Left cardiac atrium (tissue), 4 donors: ENCODE measurements at places on chromosomes 4 and X. TPM values are rescaled to one million over a fixed set of nuclear protein-coding genes. Genes with fewer than 3 reads are reported as not detected.

GRCh38 chr4:129682586-129682985, 586.6 kb downstream of the C4orf33 start:
- no peak for DNase-seq

DNA sequence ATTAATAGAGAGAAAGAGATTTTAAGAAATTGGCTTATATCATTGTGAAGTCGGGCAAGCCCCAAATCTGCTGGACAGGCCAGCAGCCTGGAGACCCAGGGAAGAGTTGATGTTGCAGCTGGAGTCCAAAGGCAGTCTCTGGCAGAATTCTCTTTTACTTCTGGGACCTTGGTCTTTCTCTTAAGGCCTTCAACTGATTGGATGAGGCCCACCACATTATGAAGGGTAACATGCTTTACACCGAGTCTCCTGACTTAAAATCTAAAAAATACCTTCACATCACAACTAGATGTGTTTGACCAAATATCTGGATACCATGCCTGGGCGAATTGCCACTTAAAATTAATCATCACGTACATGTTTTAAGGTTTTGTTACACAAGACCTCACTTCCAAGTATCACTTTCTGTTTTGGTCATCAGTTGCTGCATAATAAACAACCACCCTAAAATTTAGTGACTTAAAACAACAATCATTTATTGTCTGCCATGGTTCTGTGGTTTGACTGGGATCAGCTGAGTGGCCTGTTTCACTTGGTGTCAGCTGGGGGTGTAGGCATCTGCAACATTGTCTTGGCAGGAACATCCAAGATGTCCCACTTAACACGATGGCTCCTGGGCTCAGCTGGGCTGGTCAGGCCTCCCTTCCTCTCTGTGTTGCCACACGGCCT, 3.4 kb downstream of the CD38 start:
- DNase-seq: no peak

EDNRA gene
- total RNA-seq: 76.3 TPM

NOP14 gene
- total RNA-seq: 22.9 TPM

IL9R gene
- total RNA-seq: not detected

- no peak for DNase-seq
Observed at GRCh38 chr4:76687746-76688448, 210.0 kb downstream of the SOWAHB start.

GRCh38 chr4:84796394-84796793, 170.1 kb downstream of the WDFY3 start:
- DNase-seq: no peak
